ENCODE measurements at places on chromosomes 4 and X.

- DNase-seq, result no peak
Observed at GRCh38 chr4:113496698-113497097, 264.8 kb downstream of the CAMK2D start.

DNA sequence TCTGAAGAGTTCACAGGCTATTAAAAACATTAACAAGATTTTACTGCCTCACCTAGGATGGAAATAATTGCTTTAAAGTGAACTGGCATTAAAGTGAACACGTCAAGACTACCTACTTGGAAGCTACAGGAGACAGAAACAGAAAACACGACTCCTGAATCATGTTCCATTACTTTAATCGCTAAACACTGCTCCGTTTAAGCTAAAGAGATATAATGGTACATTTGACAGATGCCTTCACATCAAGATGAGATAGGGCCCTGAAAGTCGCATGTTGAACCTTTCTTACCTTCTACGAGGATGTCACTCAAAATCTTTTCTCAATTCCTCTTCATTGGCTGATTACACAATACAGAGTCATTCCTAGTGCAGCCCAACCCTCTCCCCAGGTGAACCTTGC is 206.3 kb upstream of the GATB start:
- no peak for DNase-seq

DNA sequence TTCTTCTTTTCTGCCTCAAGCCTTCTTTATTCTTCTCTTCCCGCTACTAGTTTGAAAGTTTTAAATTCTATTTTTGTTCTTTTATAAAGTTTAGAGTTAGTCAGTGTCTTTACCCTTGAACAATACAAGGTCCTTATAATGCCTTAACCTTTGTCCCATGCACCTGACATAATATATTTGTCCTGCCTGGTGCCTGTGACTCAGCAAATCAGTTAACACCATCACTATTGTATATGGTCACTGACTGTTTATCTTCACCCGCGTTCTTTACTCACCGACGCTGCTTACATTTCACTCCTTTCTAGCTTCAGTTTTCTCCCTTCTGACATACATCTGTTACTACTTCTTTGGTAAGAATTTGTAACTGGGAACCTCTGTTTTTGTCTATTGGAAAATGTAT is 5.7 kb downstream of the SMIM20 start:
- no peak for DNase-seq

GRCh38 chr4:119774840-119775239 is 146.2 kb upstream of the PDE5A start:
- DNase-seq, result no peak

DNA sequence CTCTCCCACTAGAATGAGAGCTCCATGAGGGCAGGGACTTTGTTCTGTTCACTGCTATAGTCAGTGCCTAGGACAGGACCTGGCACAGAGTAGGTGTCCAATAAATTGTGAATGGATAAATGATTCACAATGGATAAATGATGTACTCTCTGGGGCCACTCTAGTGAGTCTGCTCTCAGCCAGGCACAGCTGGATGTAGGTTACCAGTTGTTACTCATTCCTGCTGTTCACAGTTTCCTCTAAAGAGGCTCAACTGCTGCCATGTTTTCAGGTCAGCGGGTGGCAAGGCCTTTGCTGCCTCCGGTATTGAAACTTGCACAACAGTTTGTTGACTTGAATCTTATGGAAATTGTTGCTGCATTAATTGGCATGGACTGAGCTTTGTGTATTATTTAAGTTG is 99.1 kb downstream of the NHSL2 start:
- no peak for DNase-seq

DNA sequence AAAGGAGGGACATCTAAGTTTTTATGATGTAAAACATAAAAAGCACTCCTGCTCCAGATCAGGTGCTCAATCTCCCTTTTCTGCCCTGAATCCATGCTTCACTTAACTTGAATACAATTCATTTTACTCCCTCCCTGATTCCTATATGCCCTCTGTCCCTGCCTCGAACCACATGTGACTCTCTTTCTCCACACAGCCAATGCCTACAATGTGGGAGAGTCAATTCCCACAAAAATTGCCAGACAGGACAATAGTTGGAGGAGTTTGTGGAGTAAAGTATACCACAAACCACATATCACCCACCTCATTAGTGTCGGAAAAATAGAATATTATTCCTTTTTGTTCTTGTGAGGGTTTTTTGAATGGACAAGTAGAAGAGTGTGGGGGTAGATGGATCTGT is 9.7 kb downstream of the AMMECR1 start:
- no peak for DNase-seq

GRCh38 chr4:15868826-15869413 is 69.6 kb downstream of the FGFBP1 start:
- DNase-seq, result no peak
